ENCODE measurements at places on chromosomes 13 and 19.

DNA sequence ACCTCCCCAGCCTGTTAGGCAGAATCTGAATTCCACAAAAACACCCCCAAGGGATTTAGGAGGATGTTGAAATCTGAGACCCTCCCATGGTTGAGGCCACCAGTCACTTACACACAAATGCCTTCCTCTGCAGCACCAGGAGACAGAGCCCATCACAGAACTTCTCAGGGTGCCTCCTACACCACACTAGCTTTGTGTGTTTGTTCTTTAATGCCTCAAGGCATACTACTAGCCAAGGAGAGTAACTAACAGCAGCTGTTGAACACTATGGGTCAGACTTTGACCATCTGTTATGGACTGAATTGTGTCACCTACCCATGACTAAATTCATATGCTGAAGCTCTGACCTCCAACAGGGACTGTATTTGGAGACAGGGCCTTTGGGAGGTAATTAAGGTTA, 9.5 kb upstream of the MED26 start:
- DNase-seq, result no peak

- no peak for DNase-seq
These were observed 937 bp upstream of the SPRY2 start for GRCh38 chr13:80341756-80342370.

- no peak for DNase-seq
These were observed 26.3 kb downstream of the SAE1 start for GRCh38 chr19:47156861-47157430.

GRCh38 chr13:112876305-112877000, 92.6 kb upstream of the MCF2L start:
- no peak for DNase-seq

DNA sequence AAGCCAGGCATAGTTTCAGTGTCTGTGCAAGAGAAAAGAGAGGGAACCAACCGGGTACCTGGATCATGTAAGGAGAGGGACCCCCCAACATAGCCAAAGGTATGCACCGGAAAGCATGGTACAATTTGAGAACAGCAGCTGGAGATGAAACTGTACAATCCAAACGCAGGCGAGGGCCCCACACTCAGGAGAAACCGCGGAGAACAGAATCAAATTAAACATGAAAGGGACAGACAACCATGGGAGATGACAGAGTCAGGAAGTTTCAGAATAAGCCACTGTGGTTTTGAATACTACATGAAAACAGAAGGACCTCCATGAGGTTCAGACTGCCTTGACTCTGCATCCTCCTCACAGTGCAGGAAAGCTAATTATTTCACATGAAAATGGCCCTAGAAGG, 62.9 kb upstream of the SPATA13 start:
- DNase-seq, result no peak

GRCh38 chr13:45119469-45119990, 780 bp upstream of the GTF2F2 start:
- peak; percentile 39 for DNase-seq

- DNase-seq, result no peak
These were observed 98.7 kb upstream of the KL start for GRCh38 chr13:32917504-32917903.

GRCh38 chr13:111337206-111337605, 16.8 kb downstream of the TEX29 start:
- peak; percentile 70 for DNase-seq

DNA sequence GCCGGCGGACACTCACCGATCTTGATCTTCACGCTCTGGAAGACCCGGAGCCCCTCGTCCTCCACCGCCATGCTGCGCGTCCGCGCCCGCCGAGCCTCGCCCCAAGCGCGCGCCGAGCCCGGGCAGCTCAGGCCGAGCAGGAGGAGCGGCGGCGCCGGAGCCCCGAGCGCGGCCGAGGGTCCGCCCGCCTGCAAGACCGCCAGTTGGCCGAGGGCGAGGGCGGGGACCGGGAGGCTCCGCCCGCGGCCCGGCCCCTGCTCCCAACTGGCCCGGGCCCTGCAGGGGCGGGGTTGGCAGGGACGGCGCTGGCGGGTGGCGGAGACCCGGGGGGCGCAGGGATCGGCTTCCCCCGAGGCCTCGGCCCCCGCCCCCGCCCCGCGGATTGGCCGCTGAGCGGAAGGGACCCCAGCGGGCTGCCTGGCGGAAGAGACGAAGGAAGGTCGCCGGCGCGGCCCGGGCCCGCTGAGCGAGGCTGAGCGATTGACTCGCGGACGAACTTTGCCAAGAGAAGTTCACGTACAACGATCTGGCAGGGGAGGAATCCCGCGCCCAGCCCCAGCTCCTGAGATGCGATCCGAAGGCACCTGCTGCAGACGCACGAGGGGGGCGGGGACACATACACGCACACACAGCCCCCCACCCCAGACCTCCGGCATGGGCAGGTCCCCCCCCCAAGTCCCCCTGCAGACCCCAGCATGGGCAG, at the start of gene RASA3:
RASA3 (minus strand) TSS at position 205 of the 703 bp plus-strand sequence; CDS start at position 71, 134 bp downstream.
- peak; percentile 71 for DNase-seq

DNA sequence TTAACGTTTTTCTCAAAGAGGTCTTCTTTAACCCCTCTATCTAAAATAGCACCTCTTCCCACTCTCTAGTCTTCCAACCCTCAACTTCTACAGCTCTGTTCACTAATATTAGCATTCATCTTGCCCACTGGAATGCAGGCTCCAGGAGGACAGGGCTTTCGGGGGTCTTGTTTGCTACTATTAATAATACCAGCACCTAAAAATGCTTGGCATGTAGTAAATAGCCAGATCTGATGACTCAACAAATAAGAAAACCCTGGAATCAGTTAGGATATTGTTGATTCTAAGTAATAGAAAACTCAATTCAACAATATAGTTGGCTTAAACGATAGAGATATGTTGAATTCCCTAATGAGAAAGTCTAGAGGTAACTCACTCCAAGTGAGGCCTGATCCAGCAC, 14.2 kb downstream of the DYRK1B start:
- no peak for DNase-seq

DNA sequence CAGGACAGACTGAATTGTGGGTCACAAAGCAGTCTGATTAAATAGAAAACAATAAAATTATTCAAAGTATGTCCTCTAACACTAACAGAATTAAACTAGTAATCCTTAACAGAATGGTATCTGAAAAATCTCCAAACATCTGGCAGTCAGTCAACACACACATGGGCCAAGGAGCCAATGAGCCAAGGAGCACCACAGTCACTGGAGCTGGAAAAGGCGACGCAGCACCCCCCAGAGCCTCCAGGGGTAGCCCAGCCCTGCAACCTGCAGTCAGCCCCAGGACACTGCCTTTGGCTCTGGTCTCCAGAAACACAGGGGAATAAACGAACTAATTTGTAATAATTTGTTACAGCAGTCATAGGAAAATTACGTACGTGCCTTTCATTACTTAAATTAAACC, 12.3 kb downstream of the TUBGCP3 start:
- no peak for DNase-seq

GRCh38 chr13:98847780-98848179, 95.3 kb upstream of the SLC15A1 start:
- DNase-seq, result no peak

DNA sequence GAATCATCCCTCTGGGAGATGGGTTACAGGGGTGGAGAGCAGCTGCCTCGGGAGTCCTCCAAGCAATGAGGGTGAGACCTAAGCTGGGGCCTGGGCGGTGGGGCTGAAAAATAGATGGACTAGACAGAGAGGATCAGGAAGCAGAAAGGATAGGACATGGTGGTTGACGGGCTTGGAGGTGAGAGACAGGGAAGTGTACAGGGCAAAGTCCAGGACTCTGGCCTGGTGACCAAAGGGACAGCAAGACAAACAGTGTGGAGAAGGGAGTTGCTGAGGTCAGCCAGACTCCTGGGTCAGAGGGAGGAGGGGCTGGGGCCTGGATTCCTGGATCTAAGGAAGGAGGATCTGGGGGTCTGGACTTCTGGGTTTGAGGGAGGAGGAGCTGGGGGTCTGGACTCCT, 5.5 kb downstream of the PHLDB3 start:
- DNase-seq, result no peak

GRCh38 chr13:67515895-67516294, 285.8 kb upstream of the PCDH9 start:
- no peak for DNase-seq

- DNase-seq, result no peak
These were observed 2.6 kb upstream of the NCR1 start for GRCh38 chr19:54903303-54903702.

DNA sequence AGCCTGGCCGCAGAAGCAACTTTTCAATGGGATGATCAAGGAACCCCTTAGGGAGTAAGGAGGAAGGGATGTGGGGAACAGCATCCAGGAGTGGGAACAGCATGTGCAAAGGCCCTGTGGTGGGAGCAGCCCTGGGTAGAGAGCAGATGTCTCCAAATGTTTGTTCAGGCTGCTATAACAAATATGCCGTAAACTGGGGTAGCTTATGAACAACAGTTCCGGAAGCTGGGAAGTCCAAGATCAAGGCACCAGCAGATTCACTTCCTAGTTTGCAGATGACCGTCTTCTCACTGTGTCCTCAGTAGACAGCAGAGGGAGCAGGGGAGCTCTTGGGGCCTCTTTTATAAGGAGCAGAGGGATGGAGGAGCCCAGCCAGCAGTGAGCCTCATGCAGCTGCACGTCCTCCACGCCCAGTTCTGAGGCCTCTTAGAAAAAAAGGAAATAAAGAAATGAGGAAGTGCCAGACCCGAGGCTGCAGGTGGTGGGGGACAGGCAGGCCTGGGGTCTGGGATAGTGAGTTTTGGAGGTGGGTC, 4.2 kb upstream of the LRRC25 start:
- peak; percentile 60 for DNase-seq

GRCh38 chr19:42468273-42468796, 25.6 kb upstream of the CXCL17 start:
- DNase-seq, result peak; percentile 74

- DNase-seq, result no peak
These were observed 23.1 kb downstream of the SIGLEC5 start for GRCh38 chr19:51607077-51607476.

DNA sequence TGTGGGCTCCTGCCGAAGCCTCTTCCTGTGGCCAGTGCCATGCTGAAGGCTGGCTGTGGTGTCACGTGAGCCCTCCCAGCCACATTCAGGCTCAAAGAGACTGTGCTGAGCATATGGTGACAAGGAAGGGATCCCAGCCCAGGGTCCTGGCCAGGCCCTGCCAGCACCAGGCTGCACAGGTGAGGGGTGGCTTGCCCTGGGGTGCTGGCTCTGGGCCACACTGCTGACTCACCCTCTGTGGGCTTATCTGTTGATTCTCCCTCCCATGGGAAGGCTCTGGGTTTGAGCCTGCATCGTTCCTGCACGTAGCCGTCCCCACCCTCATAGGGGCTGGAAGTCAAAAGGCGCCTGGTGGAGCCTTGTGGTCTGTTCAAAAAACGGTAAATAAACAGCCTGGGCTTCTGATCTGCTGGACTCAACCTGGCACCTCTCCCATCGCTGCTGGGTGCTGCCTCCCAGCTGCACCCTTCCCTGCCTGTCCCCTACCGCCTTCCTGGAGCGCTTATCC, 31.1 kb downstream of the DNM2 start:
- peak; percentile 52 for DNase-seq

GRCh38 chr19:31220540-31220939, 128.7 kb downstream of the TSHZ3 start:
- DNase-seq, result peak; percentile 29

DNA sequence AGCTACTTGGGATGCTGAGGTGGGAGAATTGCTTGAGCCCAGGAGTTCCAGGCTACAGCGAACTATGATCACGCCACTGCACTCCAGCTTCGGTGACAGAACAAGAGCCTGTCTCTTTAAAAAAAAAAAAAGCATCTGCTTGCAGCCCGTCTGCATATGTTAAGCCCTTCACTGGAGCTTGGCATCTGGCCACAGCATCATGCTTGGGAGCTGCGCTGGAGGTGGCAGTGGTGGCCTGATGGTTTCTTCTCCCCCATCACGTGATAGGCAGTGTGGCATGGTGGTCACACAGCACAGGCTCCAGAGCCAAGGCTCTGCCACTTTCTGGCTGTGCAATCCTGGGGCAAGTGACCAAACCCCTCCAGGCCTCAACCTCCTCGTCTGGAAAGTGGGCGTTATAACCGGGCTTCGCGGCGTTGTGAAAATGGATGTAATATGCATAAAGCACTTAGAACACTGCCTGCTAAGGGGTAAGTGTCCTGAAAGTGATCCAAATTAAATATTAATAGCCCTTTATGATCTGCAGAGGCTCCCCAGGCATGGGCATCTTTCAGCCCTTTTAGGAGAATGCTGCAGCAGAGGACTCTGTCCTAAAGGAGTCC, 24.4 kb downstream of the MARK4 start:
- no peak for DNase-seq

- DNase-seq, result no peak
These were observed 32.0 kb downstream of the DNAJC3 start for GRCh38 chr13:95708811-95709500.

- no peak for DNase-seq
These were observed 7.6 kb downstream of the SIGLECL1 start for GRCh38 chr19:51258165-51259160.

DNA sequence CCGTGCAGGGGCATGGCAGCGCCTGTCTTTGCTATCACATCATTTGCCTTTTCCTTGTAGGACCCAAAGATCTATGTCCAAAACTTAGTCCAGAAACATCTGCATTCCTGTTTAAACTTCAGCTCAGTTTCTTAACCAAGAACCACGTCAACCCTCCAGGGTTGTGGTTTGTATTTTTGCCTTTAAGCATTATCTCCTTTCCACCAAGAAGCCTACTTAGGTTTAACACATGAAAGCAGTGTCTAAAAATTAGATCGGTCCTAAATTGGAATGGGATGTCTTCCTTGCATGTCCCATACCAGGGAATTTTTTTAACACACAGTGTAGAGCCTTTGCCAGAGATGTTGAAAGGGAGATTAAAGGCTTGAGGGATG, 38.8 kb downstream of the DHRS12 start:
- DNase-seq, result no peak

Data from mammary epithelial cell (primary cell).